Ecto neural progenitor cell (in vitro differentiated cells): ENCODE measurements at places on chromosomes 4 and X.
A peak's percentile ranks its signal among the peaks of the same experiment; 100 is the strongest.

DNA sequence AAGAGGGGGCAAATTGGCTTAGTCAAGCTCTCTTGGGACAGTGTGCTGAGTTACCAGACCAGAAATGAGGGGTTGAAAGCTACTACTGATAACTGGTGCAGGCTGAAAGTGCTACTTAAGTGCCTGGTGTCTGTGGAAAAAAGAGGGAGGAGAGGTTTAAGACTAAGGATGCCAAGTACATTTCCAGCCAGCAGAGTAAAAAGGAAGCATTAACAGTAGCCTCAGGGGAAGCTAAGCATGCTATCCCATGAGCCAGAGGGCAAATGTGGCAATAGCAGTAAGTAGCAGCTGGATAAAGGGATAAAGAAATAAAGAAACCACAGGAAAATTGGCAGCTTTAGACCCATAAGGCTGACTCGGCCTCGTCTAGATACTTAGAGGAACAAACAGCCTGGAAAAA lies 196.3 kb upstream of the MAB21L2 start:
- DNase-seq, result no peak

GRCh38 chr4:46992338-46992737 lies 1.0 kb downstream of the GABRA4 start:
- no peak for DNase-seq

GRCh38 chrX:155880586-155881157 lies 473 bp upstream of the VAMP7 start:
- no peak for DNase-seq

GRCh38 chr4:75370576-75370975 lies 143.6 kb downstream of the RCHY1 start:
- DNase-seq, result no peak

- no peak for DNase-seq
Measured at GRCh38 chr4:110610620-110610939, 12.3 kb downstream of the PITX2 start.

- no peak for DNase-seq
Measured at GRCh38 chrX:133958997-133959688, 26.3 kb downstream of the GPC3 start.

DNA sequence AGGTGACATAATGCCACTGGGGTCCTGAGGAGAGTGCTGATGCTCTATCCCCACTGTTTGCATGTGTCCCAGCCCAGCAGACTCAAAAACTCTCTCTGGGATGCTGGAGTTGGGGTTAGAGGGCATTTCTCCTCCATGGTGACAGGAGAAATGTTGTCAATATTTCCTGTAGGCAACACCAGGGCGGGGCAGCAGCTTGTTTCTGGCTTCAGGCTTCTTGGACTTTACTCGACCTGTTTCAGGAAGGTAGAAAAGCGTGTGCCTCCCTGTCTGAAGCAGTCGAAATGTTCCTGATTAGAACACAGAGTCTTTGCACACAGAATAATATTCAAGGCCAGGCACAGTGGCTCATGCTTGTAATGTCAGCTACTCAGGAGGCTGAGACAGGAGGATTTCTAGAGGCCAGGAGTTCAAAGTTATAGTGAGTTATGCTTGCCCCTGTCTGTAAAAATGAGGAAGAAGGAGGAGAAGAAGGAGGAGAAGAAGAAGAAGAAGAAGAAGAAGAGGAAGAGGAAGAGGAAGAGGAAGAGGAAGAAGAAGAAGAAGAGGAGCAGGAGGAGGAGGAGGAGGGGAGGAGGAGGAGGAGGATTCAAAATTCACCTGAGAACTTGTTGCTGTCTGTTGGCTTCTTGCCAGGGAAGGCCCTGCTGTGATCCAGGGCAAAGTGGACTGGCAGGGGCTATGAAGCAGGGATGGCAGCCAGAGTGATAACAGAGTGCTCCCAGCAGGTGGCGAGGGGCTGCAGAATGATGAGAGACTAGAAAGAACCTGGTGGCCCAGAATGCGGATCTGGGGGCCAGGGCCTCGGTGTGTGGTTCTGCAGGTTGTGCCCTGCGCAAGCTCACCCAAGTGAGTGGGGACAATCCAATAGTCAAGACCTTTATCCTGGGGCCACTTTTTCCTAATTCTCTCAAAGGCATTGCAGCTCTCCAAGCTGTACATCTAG lies 82.9 kb downstream of the RTL5 start:
- DNase-seq, result peak; percentile 19

GRCh38 chr4:116397291-116397690 lies 688.1 kb downstream of the TRAM1L1 start:
- no peak for DNase-seq

GRCh38 chr4:91914176-91914804 lies 389.5 kb upstream of the GRID2 start:
- no peak for DNase-seq

GRCh38 chr4:144985531-144985930 lies 112.5 kb downstream of the ANAPC10 start:
- no peak for DNase-seq

DNA sequence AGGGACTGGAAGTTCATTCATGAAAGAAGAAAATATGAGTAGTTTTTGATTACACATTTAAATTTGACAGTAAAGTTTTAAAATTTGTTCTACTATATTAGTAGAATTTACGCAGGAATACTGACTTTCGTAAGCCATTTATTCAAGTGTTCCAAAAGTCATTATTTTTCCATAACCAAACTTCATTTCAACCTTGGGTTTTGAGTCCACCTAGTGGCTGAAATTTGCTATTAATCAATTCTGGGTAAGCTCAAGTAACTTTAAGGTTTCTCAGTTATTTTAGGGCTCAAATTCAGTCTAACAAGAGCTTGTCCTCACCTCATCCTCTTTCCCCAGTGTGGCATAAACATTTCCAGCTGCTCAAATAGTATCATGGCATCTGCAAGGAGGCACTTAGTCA lies 175.4 kb downstream of the SH3BGRL start:
- DNase-seq, result no peak

GRCh38 chr4:106421441-106422296 lies 53.1 kb upstream of the GIMD1 start:
- no peak for DNase-seq

GRCh38 chrX:115533485-115533884 lies 27.5 kb upstream of the PLS3 start:
- DNase-seq, result no peak

GRCh38 chr4:107721436-107722100 lies 1.5 kb upstream of the PAPSS1 start:
- DNase-seq, result peak; percentile 62

DNA sequence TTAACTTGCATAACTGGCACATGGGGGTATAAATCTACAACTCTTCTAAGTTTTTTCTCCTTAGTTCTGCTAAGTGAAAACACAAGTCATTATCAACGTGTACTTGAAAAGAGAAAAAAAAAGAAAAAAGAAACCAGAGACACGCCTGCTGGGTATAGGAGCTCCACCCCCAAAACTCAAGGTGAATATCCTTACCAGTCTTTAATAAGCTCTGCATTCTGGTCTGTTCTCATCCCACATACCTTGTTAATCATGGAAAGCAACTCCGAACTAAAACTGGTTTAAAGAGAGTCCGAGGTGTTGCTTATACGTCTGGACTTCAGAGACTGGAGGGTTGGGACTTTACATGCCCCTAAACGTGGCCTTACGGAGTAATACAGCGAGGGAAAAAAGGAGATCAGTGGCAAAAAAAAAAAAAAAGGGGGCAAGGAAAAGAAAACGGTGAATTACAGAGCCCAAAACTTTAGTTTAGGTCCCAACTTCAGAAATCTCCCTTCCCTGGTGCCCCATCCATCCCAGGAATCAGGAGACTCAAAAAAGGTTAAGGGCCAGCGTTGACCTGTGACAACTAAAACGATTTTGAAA lies 1.0 kb downstream of the PGRMC2 start:
- DNase-seq, result no peak

GRCh38 chr4:47831026-47831679 lies 6.7 kb downstream of the CORIN start:
- DNase-seq, result no peak

GRCh38 chrX:30493348-30493747 lies 84.2 kb downstream of the TASL start:
- no peak for DNase-seq

- no peak for DNase-seq
Measured at GRCh38 chr4:36133658-36134057, 110.7 kb downstream of the ARAP2 start.

DNA sequence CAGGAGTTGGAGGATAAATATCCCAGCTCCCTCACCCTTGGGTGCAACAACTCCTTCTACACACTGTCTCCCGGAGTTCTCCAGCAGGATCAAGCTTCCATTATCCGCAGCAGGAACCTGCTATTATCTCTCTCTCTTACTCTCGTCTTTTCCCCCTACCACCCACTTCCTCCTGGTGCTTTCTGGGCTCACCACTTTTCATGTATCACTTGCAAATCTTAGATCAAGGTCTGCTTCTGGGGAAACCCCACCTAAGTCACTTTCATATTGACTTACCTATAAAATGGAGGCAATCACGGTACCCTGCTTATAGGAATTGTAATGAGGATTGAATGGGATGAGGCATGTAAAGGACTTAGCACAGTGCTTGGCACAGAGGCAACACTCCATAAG lies 589.5 kb downstream of the BCOR start:
- no peak for DNase-seq

- DNase-seq, result no peak
Measured at GRCh38 chr4:77579406-77580076, 26.1 kb upstream of the CXCL13 start.

- no peak for DNase-seq
Measured at GRCh38 chr4:153374442-153374841, 30.0 kb downstream of the MND1 start.

- DNase-seq, result no peak
Measured at GRCh38 chr4:138734746-138735145, 280.8 kb upstream of the NOCT start.
